ENCODE measurements at places on chromosomes 7 and 10. TPM values are rescaled to one million over a fixed set of nuclear protein-coding genes. Genes with fewer than 3 reads are reported as not detected.

The AKR1C1 gene
- total RNA-seq: 0.56 TPM

The C10orf67 gene
- 0.25 TPM for total RNA-seq

The TLX1 gene
- not detected for total RNA-seq

The HELLS gene
- total RNA-seq: 146 TPM

The CALML5 gene
- not detected for total RNA-seq

The SPDYE18 gene
- not detected for total RNA-seq

The GNGT1 gene
- not detected for total RNA-seq

The CPXM2 gene
- total RNA-seq: not detected

The ITGA8 gene
- total RNA-seq: not detected

The PRSS37 gene
- total RNA-seq: not detected

The PON1 gene
- not detected for total RNA-seq

The ZPBP gene
- total RNA-seq: not detected

The RPS24 gene
- 2,061 TPM for total RNA-seq

The ZNF783 gene
- 13.2 TPM for total RNA-seq

The IGFBP3 gene
- not detected for total RNA-seq

The PHYHIPL gene
- not detected for total RNA-seq

All from activated CD8-positive, alpha-beta T cell treated with anti-CD3 and anti-CD28 coated beads for 36 hours (primary cell).